ENCODE measurements at places on chromosomes 6 and 20. TPM values are rescaled to one million over a fixed set of nuclear protein-coding genes. Genes with fewer than 3 reads are reported as not detected.

TRIM10 gene
- 4.3 TPM for total RNA-seq

DNA sequence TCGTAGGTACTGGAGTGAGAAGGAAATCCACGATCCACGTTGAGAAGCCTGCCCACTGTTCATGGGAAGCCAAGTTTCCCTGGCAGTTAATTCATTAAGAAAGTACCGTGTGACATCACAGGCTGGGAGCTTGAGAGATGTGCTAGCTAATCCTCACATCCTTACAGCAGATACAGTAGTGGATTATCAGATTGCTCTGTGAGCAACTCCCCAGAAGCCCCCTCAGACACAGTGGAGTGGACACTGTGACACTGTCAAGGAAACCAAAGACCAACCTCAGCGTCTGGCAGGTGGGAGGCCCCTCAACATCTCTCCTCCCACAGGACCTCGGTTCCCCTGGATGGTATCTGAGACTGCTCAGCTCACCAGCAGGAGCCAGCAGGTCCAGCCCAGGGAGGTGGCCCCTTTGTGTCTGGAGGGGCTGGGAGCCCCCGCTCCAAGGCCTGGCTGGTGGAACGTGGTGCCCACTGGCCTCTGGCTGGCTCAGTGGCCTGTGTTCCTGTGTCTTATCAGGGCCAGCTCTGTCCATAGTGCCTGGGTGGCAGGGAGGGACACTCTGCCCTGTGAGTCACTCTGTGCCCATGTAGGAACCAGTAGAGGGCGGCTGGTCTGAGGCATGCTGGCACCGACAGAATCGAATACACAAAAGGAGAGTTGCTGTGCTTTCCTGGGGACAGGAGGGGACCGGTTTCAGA, 7.2 kb downstream of the PYGB start:
- no peak for DNase-seq

- DNase-seq = peak; percentile 92
Observed at GRCh38 chr6:16332175-16332542, 93.8 kb downstream of the GMPR start.

MOG gene
- total RNA-seq = 2.9 TPM

- no peak for DNase-seq
Observed at GRCh38 chr6:155091756-155092155, 96.6 kb downstream of the TIAM2 start.

- no peak for DNase-seq
Observed at GRCh38 chr6:89887452-89888137, 6.7 kb upstream of the GJA10 start.

OXT gene
- not detected for total RNA-seq

DNA sequence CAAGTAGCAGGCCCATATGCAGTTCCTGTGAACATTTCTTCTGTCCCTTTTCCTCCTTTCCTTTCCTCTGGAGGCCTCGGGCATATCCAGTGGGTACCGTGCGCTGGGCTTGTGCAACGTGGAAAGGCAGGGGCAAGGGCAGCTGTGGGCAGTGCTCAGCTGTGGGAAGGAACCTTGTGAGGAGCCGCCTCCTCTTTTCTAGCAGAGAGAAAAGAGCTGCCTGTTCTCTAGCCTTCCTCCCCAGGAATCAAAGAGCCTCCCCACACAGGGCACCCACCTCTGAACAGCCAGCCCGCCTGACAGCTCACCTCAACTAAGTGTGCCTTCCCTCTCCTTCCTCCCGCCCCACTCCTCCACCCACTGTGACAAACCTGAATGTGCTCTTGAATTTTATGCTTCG, 143.3 kb upstream of the HDDC2 start:
- DNase-seq = no peak

NKX2-4 gene
- total RNA-seq = not detected

DNA sequence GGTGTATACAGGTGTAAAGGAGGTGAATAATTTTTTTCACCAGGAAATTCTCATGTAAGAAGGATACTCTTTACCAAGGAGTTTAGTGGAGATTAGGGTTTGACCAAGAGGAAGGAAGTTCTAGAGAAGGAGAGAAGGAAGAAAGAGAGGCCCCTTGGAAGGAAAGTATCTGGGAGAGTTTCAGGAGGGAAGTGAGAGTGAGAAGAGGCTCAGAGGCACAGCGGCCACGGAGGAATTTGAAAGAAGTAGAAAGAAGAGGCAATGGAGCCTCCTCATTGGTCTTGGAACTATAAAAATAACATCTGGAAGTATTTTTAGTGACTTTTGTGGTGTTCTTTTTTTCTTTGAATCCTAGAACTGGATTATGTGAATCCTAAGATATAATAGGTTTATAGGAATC, 50.8 kb upstream of the MCUR1 start:
- peak; percentile 36 for DNase-seq

GRCh38 chr6:137148306-137149034, 25.0 kb downstream of the IL22RA2 start:
- DNase-seq = no peak

- DNase-seq = no peak
Observed at GRCh38 chr20:64101731-64102621, 5.4 kb downstream of the NPBWR2 start.

DNA sequence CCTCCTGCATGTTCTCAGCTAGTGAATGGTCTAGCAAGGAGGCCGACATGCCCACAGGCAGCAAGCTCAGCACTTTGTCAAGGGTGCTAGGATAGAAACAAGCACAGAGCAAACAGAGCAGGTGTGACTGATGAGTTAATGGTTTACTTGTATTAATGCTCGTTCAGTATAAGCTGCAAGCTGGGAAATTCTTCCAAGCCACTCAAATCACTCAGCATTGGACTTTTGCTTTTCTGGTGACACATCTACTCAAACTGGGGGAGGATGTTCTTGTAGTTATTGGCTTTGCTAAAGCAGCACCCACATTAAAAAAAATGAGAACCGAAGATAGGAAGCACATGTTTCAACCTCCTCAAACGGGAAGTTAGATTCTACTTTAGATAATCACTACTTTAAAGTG, 43.1 kb upstream of the NEDD9 start:
- no peak for DNase-seq

- DNase-seq = no peak
Observed at GRCh38 chr6:20509212-20509611, 25.0 kb upstream of the CDKAL1 start.

CAGE1 gene
- 2.6 TPM for total RNA-seq

- DNase-seq = no peak
Observed at GRCh38 chr6:100103194-100103593, 109.2 kb upstream of the MCHR2 start.

GRCh38 chr20:44109951-44110361, 77.0 kb downstream of the JPH2 start:
- no peak for DNase-seq

SDCBP2 gene
- total RNA-seq = 7.9 TPM

GRCh38 chr6:105814745-105815536, 271.2 kb upstream of the PRDM1 start:
- DNase-seq = no peak

DNA sequence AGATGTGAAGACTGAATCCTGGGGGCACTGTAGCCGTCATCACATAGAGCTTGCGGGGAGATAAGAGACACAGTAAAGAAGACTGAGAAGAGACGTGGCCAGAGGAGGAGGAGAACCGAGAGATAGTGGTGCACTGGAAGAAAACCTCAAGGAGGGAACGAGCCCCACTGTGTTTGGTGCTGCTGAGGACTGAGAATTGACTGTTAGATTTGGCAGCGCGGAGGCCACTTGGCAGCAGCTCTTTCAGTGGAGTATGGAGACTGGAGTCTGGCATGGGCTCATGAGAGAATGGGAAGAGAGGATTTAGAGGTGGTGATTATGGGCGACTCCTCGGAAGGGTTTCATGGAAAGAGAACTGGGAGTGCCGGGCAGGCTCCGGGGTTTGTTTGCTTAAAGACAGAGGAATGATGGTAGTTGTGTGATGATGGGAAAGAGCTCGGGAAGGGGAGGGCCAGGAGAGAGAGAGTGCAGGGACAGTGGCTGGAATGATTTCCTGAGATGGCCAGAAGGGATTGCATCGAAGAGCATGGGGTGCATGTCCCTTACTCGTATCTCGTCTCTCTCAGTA, 18.0 kb downstream of the CDYL start:
- DNase-seq = no peak

DNA sequence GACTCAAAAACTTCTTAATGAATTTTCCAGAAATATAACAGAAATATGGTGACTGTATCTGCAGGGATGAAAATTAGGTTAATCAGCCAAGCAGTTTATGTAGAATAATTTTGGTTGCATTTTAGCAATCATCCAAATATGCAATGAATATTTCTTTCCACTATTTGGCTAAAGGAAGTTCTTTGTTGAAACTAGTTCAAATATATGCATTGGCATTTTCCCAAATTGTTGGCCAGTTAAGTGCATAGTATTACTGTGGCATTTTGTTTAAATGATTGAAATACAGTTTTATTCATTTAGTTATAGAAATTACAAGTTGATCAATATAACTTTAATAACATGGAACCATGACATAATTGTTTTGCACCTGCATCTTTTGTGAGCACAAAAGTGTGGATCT, 115.5 kb downstream of the DOK5 start:
- no peak for DNase-seq

GRCh38 chr6:152112491-152113261, 305.2 kb downstream of the ESR1 start:
- no peak for DNase-seq

ARMH2 gene
- not detected for total RNA-seq

GRCh38 chr6:159979136-159979874, 10.4 kb downstream of the IGF2R start:
- no peak for DNase-seq

DNA sequence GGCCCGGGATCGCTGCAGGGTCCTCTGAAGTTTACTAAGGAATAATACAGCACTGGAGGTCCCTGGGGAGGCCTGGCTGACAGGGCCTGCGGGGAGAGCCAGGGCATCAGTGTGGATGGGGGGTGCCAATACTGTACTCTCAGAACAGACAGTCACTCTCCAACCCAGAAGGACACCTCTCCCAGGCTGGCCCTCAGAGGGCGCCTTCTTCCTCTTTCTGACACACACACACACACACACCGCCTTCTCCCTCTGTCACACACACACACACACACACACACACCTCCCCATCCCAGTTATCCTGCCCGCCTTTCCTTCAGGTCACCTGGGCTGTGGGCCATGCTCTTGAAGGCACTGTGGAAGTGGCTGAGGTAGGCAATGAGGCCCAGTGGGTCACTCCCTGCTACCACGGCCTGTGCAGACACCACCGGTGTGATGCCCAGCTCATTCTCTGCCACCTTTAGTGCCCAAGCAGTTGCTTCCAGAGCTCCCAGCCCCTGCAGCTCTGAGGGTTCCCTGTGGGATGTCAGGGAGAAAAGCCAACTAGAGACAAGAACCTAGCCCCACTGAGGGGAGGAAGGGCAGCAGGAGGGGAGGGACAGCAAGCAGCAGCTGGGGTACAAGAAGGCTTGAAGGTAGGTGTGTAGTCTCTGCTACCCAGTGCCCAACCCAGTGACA, 7.5 kb downstream of the SMPD2 start:
- no peak for DNase-seq

- DNase-seq = no peak
Observed at GRCh38 chr20:12028771-12029170, 111.1 kb downstream of the BTBD3 start.

GRCh38 chr20:63574156-63574828, at the start of gene HELZ2:
Gene HELZ2, minus strand, starts transcription at chr20:63574239. Its CDS starts 1,854 bp downstream, at chr20:63572385.
- DNase-seq = peak; percentile 70

GNRH2 gene
- total RNA-seq = not detected

- DNase-seq = no peak
Observed at GRCh38 chr6:57104336-57104735, 14.3 kb downstream of the ZNF451 start.

- no peak for DNase-seq
Observed at GRCh38 chr20:21181028-21181427, 55.1 kb downstream of the KIZ start.

GRCh38 chr6:3804964-3805363, 44.2 kb upstream of the FAM50B start:
- no peak for DNase-seq

PTCRA gene
- 2.6 TPM for total RNA-seq

DNA sequence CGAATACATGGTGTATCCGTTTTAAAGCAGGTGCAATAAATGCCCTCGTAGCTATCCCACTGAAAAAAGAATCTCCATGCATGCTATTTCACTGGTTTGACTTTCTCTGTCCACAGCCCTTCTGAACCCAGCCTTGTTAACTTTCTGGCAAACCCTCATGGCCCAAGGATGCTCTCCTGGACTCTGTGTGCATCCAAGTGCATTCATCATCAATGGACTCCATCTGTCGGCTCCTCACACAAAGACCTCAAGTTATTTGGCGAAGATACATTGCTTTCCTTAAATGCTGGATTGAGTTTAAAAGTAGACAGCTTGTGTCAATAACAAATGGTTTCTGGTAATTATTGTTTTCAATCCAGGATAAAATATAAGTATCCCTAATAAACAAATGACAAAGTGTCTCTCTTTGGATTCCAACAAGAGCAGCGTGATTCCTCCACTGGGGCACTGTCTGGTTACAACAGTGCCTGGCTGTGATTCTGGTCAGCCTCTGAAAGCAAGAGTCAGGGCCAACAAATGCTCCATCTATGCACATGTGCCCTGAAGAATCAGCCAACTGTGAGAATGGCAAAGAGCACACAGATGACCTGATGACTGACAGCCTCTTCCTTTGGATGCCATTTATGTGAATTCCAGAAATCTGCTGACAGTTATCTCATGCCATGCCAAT, 55.7 kb downstream of the FYN start:
- DNase-seq = no peak

- DNase-seq = no peak
Observed at GRCh38 chr6:116672306-116672705, 3.7 kb upstream of the ZUP1 start.

- no peak for DNase-seq
Observed at GRCh38 chr6:164887660-164888059, 421.7 kb downstream of the C6orf118 start.
